ENCODE measurements at places on chromosomes 1 and 21. TPM values are rescaled to one million over a fixed set of nuclear protein-coding genes. Genes with fewer than 3 reads are reported as not detected.

The SDE2 gene
- polyA plus RNA-seq = 13.3 TPM

The AVPR1B gene
- 0.24 TPM for polyA plus RNA-seq

The CRABP2 gene
- polyA plus RNA-seq = 349 TPM

DNA sequence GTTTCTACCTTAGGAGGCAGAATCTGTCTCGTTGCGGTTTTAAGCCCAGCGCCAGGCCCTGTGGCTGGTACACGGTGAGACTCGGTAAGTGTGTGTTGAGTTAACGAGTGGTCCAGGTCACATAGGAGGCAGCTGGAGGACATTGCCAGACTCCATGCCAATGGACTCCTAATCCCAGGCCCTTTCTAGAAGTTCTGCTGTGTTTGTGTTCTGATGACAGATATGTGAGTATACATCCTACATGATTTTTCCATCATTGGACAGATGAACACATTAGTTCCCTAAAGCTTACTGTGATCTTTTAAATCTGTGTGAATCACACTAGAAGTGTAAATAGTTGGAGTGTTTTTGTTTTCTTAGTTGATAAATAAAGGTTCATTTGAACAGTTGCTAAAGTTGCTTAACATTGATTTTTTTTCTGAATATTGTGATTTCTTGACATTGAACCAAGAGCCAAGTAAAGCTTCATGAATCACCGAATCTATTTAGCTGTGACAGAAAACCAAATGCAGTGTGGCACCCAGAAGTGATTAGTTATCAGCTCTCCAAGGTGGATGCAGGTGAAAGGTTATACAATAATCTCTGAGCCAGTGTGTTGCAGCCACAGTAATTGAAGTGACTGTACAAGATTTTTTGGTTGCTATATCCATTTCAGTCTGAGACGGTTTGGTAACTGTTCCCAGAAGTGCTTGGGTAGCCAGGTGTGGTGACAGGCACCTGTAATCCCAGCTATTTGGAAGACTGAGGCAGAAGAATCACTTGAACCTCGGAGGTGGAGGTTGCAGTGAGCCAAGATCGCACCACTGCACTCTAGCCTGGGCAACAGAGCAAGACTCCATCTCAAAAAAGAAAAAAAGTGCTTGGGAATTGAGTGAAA is 46.3 kb downstream of the DOP1B start:
- DNase-seq = no peak

DNA sequence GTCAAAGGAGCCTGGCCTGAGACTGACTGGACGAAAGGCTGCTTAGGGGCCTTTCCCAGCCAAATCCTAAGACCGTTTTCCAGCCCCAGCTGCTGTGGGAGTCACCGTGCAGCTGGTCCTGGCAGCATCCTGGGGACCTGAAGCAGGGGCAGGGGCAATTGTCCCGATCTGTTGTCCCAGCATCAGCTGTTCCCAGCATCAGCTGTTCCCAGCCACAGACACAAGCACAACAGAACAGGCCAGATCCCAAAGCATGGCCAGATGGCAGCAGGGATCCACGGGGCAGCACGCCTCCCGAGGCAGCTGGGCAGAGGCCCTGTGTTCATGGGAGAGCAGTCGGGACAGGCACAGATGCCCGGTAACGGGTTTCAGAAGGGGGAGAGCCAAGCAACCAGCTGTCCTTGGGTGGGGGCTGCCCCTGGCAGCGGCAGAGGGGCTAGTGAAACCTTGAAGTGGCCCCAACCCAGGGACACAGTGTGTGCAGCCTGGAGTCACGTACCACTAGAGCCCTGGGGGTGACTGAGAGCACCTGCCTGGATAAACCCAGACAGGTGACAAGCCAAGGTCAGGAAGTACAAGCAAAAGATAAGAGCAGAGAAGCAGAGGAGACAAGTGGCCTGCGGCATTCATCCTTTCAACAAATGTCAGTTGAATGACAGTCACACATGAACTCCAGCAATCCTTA is 13.3 kb downstream of the CELA2B start:
- no peak for DNase-seq

DNA sequence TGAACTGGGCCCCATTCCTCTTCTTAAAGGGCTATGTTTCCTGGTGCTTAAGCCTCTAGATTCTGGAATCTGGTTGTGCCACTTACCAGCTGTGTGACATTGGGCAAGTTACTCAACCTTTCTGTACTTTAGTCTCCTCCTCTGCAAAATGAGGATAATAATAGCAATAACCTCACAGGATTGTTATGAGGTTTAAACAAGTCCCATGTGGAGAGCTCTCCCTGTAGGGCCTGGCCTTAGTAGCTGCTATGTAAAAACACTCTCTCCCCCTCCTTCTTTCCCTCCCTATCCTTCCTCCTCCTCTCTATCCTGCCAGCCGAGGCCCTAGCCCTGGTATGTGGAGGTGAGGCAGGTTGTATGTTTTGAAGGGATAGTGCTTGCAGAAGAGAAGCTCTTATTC is 8.2 kb upstream of the PEAR1 start:
- no peak for DNase-seq

DNA sequence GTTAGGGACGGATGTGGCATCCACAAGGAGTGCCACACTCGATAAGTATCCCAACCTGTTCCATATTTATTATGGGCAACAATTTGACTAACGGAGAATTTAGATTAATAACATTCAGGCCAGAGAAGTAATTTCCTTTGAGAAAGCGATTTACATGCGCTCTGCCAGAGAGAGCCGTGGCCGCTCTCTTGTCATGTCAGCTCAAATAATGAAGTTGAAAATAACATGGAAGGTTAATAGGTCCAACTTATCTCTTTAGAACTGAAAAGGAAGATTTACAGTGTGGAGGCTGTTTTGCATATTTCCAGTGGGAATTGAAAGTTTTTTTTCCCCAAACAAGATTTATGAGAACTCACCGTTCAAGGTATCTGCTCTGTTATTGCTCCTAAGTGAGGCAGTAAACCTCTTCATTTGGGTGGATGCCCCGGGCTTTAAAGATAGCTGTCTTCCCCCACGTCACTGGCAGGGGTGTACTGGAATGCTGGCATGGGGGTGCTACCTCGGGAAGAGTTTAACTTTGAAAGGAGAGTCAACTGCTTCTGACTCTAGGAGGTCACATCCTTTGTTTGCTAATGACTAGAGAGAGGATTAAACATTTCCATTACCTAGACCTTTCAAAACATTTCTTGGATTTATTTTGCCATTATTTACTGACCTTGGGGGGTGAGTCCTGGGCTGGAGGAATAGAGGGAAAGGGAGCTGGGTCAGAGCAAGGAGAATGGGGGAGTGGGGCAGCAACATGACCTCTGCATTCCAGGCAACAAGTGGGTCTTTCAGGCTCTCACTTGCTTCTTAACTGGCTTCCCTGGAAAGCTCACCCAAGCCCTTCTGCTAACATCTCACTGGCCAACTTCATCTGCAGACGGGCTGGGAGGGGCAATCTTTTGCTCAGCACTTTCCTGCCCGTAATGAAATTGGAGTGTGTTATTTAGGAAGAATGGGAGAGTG is 204.2 kb downstream of the CAMTA1 start:
- DNase-seq = no peak

DNA sequence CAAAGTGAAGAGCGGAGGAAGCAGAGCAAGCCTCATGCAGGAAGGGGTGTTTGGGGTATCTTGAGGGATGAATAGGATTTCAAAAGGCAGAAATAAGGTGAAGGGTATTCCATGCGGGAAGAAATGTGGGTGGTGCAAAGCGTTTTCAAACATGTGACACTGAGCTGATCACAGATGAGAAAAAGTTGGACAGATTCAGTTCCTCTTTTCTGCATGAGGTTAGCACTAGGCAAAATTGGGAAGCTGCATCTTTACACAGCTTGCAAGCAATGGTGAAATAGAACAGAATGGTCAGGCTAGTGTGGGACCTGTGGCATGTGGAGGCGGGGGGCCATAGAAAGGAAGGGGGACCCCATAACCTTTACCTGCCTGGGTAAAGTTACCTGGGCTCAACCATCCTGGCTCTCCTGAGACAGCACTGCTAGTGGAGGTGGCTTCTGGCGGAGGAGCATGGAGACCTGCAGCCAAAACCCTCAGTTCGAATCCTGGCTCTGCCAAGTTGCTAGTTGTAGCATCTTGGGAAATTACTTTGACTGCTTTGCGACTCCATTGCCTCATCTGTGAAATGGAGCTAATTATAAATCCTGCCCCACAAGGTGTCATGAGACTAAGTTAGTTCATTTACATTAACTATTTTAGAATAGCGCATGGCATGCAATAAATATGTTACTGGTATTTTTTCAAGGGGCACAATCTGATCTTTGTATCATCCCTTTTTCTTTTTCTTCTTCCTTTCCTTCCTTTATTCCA is 16.4 kb downstream of the KCNA10 start:
- no peak for DNase-seq

- no peak for DNase-seq
Measured at GRCh38 chr1:94418664-94419655, 771 bp downstream of the ABCD3 start.

Measured in forelimb muscle (tissue), 1 donor.